ENCODE measurements at places on chromosomes 16 and 17.

DNA sequence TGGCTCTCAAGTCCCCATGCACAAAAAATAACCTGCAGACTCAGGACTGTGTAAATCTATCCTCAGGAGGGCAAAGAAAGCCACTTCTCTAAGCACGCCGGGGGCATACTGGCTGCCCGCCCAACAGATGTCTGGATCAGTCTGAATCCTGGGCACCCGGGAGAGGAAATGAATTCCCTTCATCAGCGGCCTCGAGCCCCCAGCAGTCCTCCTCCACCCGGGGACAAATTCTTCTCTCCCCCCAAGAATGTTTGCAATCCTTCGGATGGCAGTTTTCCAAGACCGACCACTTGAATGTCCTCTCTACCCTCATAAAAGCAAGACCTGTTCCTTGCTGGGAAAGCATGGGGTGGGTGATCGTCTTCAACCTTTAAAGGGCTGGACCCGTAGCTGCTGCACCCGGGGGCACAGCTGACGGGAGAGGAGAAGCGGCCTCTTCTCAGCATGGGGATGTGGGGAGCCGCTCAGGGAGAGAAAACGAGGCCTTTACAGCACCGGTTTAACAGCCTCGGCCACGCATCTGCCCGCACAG lies 9.4 kb upstream of the MAP2K3 start:
- no peak for DNase-seq

- DNase-seq, result no peak
Measured at GRCh38 chr17:29390851-29391631, 878 bp downstream of the TAOK1 start.

DNA sequence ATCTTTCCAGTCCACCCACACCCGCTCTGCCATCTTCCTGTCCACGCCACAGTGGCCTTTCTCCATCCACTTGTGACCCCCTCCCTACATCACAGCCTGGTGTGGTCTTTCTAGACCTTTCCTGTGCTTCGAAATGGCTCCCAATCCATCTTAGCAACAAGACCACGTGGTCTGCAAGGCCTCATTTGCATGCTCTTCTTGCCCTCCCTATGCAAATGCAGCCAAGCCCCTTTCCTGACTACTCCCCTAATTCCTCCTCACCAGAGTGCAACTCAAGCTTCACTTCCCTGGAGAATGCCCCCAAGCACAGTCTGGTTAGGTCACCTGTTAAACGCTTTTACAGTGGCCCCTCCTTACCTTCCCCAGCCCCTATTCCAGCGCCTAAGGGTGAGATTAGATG lies 6.1 kb downstream of the PPP1R9B start:
- DNase-seq, result no peak

DNA sequence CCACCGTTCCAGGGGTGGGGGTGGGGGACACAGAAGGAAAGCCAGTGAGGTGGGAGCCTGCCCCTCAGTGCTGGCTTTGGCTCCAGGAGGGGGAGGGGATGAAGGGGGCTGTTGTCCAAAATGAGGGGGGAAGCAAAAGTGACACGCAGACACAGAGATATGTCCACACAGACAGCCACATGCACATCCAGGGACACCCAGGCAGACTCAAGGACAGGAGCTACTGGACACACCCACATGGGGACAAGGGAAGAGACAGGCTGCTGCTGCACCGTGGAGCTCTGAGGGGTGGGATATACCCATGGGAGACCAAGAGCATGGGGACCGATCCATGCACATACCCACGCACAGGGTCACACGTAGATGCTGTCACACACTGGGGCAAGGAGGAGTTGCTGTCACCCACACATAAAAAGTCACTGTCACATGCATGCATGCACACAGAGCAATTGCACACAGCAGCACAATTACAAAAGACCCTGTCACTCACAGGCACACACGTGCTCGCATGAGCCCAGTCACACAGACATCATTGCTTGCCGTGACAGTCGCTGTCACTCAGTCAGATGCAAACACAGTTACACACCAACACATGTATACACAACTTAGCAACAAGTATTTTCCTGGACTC lies 1.3 kb downstream of the THRA start:
- DNase-seq, result no peak

GRCh38 chr17:2347805-2348685 lies 10.7 kb downstream of the SGSM2 start:
- DNase-seq, result peak; percentile 42

DNA sequence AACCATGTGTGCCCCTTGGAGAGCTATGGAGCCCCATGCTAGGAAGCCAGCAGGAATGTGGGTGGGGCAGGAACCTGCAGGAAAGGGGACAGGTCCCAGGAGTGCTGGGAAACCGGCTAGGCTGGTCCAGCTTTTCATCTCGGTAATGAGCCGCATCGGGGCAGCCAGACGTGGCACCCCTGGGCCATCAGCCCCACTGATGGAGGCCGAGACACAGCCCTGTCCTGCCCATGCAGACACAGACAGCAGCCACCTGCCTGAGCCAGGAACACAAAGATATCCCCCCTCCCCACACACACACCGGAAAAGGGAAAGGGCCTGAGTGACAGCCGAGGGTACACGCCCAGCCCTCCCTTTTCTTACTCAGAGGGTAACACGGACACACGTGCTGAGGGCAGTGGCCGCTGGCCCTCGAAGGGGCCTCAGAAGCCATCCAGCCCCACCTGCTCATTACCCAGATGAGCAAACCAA lies 18.1 kb downstream of the PPL start:
- DNase-seq, result no peak

GRCh38 chr17:9529033-9529700 lies 46.5 kb downstream of the STX8 start:
- no peak for DNase-seq

DNA sequence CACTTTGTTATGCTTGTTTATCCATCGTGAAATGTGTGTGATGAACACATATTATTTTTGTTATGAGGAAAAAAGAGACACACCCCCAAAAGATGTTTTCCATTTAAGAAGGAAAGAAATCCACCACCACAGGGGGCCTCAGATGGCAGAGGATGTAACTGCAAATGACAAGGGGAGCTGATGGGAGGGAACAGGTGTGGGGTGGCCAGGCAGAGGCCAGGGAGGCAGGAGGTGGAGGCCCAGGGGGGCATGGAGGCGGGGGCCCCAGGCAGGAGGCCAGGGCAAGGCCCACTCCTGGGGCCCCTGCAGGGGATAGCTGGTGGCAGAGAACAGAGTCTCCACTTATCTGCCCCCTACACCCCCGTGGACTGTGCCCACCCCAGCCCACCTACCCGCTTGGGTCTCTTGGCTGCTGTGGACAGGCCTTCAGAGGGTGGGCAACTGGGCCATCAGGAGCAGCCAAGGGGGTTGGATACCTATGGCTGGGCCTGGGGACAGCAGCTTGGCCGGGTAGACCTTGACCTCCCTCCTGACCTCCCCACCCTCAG lies 28.0 kb downstream of the PPL start:
- no peak for DNase-seq

DNA sequence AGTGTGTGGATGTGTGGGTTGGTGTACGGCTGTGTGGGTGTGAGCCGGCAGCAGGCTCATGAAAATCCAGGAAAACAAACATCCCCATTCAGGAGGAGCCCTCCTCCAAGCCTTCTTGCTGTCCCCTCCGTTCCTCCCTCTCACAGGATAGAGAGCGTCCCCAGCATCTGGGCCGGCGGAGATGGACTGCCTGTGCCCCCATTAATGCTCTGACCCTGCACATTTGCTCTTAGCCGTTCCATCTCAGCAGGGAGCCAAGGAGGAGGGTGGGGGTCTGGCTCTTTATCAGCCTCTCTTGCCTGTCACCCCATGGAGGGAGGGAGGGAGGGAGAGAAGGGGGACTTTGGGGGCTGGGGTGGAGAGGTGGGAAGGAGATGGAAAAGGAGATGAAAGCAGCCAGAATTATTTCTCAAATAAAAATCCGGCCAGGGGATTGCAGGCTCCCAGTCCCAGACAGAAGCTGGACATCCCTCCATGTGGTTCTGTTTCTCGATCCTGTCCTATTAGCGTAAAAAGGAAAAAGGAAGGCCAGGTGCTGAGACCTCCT lies 240.0 kb upstream of the ZFHX3 start:
- no peak for DNase-seq

DNA sequence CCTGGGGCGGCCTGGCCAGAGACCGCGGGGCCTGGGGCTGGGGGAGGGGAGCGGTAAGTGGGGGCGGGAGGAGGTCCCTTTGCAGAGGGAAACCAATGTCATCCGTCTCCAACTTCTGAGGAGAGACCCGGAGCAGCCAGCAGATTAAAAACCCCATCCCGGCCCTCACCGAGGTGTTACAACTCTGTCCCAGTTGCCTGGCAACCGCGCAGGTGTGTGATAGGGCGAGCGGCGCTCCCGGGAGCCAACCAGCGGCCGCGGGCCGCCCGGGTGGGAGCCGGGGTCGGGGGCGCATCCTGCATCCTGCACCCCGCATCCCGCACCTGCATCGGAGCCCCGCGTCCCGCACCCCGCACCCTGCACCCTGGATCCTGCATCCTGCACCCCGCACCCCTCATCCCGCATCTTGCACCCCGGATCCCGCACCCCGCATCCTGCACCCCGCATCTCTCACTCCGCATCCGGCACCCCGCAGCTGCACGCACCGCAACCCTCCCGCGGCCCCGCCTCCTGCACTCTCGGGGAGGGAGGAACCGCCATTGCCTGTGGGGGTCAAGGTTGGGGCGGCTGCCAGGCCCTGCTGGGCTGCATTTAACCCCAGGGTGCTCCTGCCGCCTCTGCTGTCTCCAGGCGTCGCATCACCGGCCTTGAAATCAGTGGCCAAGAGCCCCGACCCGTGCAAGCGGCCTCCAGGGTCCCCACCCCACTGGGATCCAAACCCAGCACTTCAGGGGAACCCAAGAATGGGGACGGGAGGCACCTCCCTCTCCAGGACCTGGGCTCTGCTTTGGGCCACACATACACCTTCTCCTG lies 47.3 kb downstream of the RTN4RL1 start:
- DNase-seq, result no peak

GRCh38 chr16:35102780-35103403 lies 1643.5 kb downstream of the TP53TG3F start:
- no peak for DNase-seq

GRCh38 chr17:74006371-74006770 lies 197.1 kb upstream of the RPL38 start:
- DNase-seq, result no peak

DNA sequence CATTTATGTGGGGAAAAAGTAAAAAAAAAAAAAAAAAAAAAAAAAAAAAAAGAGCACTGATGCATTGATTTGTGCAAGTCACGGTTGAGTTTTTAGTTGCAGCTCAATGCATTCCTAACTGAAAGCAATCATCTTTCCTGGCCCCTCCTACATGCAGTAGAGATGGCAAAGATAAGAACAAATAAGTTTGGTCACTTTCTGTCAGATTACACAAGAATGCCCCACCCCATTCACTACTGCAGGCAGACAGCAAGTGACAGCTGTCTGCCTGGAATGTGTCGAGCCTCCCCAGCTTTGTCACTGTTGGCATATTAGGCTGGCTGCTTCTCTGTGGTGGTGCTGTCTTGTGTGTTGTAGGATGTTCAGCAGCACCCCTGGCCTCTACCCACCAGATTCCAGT lies 243.5 kb downstream of the FOXL1 start:
- DNase-seq, result no peak

GRCh38 chr17:79667746-79668145 lies 56.9 kb upstream of the RBFOX3 start:
- DNase-seq, result no peak

GRCh38 chr17:81573794-81574642 lies 21.9 kb upstream of the FAAP100 start:
- DNase-seq, result no peak

DNA sequence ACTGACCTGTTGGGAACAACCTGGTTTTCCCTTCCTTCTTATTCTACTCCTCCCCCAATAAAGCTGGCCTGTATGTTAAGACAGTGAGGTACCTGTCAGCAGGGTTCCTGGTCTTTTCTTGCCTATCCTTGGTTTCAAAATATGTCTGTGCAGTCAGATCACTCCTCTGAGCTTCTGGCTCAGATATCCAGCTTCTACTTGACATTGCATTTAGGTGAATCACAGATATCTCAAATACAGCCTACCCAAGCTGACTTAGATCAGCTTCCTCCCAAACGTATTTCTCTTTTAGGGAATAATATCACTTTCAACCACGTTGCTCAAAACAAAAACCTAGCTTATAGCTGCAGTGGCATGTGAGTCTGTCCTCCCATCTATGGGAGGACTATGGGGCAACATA lies 48.7 kb downstream of the TEX14 start:
- DNase-seq, result peak; percentile 46

- no peak for DNase-seq
Measured at GRCh38 chr16:47884116-47884725, 271.6 kb downstream of the ABCC12 start.

DNA sequence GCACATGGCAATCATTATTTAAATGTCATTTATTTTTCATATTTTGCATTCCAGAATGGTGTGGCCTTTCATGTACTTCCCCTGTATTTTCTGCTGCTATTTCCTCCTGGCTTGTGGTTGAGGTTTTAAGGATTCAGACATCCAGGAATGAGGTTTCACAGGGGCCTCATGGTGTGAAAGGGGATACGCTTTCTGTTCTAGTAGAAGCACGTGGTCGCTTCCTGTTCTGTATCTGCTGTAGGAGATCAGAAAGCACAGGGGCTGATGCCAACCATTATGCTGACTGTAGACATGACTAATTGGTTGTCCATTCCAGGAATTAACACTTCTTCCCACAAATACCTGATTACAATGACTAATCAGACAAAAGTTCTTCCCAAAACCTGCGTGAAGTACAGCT lies 405.9 kb downstream of the SHISA9 start:
- peak; percentile 90 for DNase-seq

DNA sequence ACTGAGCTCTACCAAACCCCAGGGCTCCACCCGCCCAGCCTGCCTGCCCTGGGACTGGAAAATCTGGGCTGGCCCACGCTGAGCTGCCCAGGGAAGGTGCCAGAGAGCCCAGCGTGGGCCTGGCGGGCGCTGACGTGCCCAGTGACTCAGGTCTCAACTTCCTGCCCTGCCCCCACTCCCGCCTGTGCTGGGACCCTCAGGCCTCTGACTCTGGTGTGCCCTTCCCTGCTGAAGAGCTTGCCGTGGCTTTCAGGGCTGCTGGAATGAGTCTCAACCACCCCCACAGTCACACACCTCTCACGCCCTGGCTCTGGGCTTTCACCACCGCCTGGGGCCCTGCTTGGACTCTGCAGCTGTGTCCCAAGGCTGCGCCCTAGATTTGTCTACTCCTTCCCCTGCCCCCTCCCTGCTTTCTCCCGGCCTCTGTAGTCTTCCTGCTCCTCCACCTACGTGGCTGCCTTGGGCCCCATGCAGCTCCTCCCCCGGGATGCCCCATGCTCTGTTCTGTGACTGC lies 10.4 kb downstream of the LLGL1 start:
- DNase-seq, result no peak

GRCh38 chr17:67160791-67161190 lies 84.2 kb downstream of the HELZ start:
- no peak for DNase-seq

- no peak for DNase-seq
Measured at GRCh38 chr16:55248494-55248893, 75.5 kb upstream of the IRX6 start.

GRCh38 chr16:11341371-11341770 lies 3.9 kb upstream of the RMI2 start:
- no peak for DNase-seq

- DNase-seq, result no peak
Measured at GRCh38 chr17:64099543-64099942, 30.4 kb downstream of the ERN1 start.

Measured in fibroblast of skin of left biceps (primary cell).